Occipital lobe (tissue), 3 donors: ENCODE measurements at places on chromosomes 11 and 22. TPM values are rescaled to one million over a fixed set of nuclear protein-coding genes. Genes with fewer than 3 reads are reported as not detected.

DNA sequence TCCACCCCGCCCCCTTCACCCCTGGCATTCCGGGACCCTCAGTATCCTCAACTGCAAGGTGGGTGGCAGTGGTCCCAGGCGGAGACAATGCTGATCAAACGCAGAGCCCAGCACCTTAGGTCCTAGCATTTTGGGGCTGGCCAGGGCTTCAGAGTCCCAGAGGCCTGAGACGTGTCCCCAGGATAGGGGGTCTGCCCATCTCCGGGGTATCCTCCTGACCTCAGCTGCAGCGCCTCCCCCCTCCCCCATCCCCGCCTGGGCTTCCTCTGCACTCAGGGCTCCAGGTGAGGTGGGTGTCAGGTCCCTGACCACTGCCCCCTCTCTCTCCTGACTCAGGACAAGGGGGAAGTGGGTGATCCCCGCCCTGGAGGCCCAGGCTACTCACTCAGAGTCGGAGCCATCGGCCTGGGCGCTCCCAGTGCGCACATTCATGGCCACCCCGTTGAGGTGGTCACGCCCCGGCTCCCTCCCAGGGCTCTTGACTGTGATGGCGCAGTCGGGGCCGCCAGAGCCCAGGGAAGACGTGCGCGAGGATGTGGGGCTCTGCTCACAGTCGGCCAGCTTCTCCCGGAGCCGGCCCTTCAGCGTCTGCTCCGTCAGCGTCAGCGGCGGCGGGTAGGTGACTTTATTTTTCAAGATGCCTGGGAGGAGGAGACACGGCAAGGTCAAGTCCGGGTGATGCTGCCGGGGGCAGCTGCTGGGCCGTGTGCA lies 28.3 kb downstream of the TRMU start:
- DNase-seq = no peak

- no peak for DNase-seq
Measured at GRCh38 chr11:10459029-10459970, 4.2 kb downstream of the AMPD3 start.

- no peak for DNase-seq
Measured at GRCh38 chr11:116742104-116742503, 30.7 kb downstream of the BUD13 start.

GRCh38 chr11:82034527-82034926 lies 699.1 kb downstream of the FAM181B start:
- DNase-seq = no peak

- DNase-seq = no peak
Measured at GRCh38 chr11:620935-621814, 3.6 kb downstream of the CDHR5 start.

DNA sequence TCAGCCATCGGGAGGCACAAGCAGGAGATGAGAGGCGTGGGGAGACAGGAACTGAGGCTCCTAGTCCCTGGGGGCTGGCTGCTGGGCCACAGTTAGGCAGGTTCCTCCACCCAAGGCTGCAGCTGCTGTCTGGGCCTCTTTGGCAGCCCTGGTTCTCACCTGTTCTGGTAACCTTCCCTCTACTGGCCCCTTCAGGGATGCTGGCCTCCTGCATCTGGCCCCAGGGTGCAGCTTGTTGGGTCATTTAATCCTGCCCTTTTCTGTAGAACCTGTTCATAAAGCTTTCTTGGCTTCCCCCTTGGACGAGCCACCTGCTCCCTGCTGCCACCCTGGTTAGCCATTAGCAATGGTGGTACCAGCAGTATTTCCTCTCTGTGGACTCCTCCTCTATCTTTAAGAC lies 5.5 kb downstream of the USH1C start:
- DNase-seq = no peak

GRCh38 chr11:3046190-3046589 lies 11.0 kb downstream of the CARS1 start:
- no peak for DNase-seq

- DNase-seq = no peak
Measured at GRCh38 chr22:47166033-47166404, 403.6 kb downstream of the TBC1D22A start.

- peak; percentile 17 for DNase-seq
Measured at GRCh38 chr11:71364176-71364671, 84.0 kb downstream of the DHCR7 start.

The PIM3 gene
- total RNA-seq = 13.1 TPM

The CTSF gene
- total RNA-seq = 39.1 TPM

The DNAJB7 gene
- not detected for total RNA-seq

The NTM gene
- total RNA-seq = 158 TPM

The OR4A15 gene
- total RNA-seq = not detected
